ENCODE measurements at places on chromosomes 1 and 21.
A peak's percentile ranks its signal among the peaks of the same experiment; 100 is the strongest.

DNA sequence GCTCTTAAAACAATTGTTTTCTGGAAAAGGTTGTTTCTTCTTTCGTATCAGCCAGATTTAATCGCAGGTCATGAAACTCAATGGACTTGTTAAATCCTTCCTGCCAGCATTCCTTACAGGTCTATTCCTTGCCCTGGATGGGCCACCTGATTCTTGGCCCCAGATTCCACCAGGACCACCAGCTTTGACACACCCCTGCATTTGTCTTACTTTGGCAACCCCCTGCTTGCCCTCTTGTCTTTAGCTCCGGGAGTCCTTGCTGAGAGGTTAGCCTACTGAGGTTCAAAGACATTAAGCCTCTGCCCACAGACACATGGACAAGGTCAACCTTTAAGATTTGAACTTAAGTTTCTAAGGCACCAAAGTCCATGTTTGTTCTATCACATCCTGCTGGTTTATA, 27.1 kb upstream of the DAB1 start:
- no peak for DNase-seq

- no peak for DNase-seq
These were observed 93.6 kb downstream of the RAVER2 start for GRCh38 chr1:64838486-64838885.

DNA sequence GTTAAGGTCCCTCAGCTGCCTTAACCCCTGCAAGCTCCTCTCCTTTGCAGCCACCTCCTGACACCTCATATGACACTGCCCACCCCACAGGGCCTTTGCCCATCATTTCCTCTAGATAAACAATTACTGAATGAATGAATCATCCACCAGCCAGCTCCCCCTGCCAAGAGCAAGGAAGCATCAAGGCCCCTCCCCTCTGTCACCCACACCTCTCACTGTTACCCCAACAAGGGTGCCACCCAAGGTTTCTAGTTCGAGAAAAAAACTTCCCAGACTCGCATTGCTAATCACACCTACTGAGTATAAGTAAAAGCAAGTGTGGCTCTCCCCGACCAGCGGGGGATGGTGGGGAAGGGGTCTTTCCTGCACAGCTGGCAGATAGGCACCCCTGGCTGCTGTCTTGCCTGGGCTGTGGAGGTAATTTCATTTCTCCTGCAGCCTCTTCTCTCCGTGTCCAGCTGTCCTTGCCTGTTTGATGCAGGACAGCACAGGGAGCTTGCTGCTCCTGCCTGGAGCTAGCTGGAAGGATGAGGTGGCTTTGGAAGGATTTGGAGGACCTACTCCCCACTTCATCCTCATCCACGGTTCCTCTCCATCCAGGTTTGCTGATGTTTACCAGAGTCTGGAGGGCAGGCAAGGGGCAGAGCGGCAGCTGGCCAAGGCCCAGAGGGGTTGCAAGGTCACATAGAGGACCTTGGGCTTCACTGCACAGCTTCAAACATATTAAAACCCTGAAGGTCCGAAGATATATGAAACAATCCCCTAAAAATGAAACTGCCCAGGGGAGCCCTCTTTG, 33.1 kb upstream of the LBR start:
- no peak for DNase-seq

DNA sequence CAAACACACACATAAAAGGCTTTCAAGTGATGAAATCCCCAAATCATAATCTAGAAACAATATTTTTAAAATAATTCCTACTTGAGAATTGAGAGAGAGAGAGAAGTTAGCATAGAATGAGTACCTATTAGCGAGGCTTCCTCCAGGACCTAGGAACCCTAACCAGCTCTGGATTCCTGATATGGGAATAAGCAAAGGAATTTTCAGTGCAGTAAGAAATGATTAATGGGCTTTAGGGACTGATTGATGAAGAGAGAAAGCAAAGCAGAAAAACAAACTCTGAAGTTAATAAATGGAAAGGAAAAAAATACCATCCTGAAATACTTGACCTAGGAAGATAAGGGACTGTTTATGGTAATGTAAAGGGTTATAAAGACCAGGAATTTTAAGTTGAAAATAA, 60.6 kb downstream of the WARS2 start:
- DNase-seq = no peak

DNA sequence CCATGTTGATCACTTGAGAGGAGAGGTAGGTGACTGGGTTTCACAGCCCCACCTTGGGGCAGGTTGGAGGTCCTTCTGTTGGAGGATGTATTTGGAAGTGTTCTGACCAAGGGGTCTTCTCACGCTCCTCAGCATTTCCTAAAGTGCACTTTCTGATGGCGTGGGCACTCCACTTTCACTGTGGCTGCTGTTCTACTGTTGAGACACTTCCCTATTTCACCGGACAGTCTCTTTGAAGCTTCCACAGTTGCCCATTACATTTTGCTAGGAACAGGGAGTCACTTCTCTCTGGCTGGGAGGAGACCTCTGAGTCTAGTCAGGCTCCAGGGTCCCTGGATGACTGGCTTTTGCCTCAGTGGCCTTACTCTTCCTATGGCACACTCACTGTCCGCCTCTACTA, 180.0 kb upstream of the LMO4 start:
- no peak for DNase-seq

- DNase-seq = no peak
These were observed 62.7 kb downstream of the DMAP1 start for GRCh38 chr1:44275991-44276405.

GRCh38 chr1:82788660-82789059, 987.9 kb downstream of the ADGRL2 start:
- no peak for DNase-seq

- DNase-seq = no peak
These were observed 3.1 kb downstream of the VPS26C start for GRCh38 chr21:37263827-37264600.

GRCh38 chr1:21937034-21937371, at the start of gene HSPG2:
Gene HSPG2 (minus strand): TSS chr1:21937310. CDS start chr1:21937217, 93 bp downstream.
- no peak for DNase-seq

DNA sequence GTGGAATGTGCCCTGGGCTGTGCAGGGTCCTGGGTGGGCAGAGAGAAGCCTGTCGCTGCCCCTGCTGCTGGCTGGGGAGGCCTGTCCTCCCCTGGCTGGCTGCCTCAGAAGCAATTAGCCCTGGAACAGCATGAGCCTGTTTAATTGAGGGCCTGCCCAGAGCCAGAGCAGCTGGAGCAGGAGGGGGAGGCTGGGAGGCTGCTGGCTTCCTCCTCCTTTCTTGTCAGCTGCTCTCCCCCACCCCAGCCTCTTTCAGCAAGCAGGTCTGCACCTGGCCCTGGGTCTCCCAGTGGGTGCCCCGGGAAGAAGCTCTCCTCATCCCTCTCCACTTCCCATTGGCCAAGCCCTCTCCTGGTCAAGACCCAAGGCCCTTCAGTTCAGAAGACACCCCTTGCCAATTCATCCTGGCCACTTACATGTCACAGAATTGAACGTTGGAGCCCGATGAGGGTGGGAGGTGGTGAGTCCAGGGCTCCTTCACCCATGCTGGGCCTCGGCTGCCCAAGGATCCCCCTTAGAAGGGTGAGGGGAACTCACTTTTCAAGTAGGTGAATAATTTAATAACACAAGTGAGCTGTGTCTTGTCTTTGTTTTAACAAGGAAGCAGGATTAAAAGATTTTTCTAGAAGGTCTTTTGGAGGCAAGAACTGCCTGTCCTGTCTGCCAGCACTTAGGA, 13.2 kb downstream of the AMPD2 start:
- DNase-seq = peak; percentile 57

- no peak for DNase-seq
These were observed 58.7 kb downstream of the NENF start for GRCh38 chr1:212491454-212491853.

DNA sequence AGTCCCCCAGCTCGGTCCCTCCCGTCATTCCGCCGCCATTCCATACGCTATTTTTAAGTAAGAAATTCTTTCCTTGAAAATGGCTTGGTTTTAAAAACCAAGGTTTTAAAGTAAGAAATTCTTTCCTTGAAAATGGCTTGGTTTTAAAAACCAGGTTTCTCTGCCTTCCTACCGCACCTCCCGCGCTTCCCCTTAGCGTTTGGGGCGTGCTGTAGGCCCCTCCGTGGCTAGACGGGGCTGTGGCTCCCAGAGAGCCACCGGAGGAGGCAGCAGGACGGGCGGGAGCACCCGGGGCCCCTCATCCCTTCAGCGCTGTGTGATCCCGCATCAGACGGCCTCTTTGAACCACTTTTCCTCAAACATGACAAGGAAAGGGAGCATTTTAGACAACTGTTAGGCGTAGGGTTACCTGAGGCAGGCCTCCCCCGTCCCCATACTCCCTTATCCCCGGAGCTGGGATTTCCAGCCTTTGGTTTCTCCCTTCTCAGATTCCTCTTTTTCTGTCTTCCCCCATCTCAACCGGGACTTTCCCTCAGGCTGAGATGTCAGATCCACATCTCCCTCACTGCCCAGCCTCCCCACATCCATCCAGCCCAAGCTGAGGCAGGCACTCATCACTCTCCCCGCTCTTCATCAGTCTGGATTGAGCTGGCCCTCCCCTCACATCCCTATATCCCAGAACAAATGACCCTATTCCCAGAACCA, 541 bp upstream of the CD58 start:
- DNase-seq = no peak

DNA sequence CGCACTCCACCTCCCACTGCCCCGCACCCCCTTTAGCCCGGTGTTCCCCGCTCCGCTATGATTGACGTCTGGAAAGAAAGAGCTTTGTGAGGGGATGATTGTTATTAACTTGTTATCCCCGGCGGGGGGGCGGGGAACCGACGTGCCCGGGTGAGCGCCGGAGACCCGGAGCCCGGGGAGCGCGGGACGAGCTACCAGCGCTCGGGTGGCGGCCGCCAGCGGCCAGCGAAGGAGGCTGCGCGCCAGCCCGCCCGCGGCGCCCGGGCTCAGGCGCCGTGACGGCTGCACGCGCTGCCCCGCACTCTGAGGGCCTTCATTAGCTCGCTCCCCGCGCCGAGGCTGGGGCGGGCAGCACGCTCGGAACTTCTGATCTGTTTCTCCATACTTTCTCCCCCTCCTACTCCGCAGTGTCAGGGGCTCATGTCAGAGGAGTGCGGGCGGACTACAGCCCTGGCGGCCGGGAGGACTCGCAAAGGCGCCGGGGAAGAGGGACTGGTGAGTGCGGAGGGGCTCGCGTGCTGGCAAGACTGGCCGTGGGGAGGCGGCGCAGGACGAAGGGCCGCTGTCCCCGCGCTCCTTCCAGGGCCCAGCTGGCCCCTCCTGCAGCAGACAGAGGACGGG, 2.1 kb downstream of the LHX8 start:
- no peak for DNase-seq

- DNase-seq = no peak
These were observed 56.7 kb upstream of the PALMD start for GRCh38 chr1:99589186-99589636.

DNA sequence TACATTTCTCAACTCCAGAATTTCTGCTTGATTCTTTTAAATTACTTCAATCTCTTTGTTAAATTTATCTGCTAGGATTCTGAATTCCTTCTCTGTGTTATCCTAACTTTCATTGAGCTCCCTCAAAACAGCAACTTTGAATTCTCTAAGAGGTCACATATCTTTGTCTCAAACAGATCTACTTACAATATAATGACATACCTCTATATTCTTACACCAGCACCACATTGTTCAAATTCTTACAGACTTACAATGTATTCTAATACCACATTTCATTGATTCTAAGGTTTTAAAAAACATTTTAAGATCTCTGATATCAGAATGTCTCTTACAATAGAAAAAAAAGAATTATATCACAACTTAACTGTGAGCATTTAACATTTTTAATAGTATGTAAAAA, 77.4 kb downstream of the DIRAS3 start:
- DNase-seq = no peak

DNA sequence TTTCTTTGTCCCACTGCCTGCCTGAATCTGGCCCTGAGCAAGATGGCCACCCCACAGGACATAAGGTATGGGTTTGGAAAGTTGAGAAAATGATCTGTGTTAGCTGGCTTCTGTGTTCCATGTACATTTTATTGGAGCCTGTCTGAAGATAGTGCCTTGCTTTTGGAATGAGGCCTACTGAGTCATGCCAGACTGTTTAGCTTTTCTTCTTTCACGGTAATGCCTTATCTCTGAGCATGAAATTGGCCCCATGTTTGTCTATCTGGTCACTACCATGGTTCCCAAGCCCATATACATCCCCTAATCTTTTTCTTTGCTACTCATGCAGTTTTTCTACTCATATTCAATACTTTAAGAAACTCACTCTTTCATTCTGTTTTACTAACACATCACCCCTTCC, 85.1 kb upstream of the LMO4 start:
- DNase-seq = no peak

GRCh38 chr1:30411206-30411605, 312.2 kb downstream of the MATN1 start:
- no peak for DNase-seq

GRCh38 chr1:9207086-9207485, 27.5 kb upstream of the H6PD start:
- DNase-seq = no peak

DNA sequence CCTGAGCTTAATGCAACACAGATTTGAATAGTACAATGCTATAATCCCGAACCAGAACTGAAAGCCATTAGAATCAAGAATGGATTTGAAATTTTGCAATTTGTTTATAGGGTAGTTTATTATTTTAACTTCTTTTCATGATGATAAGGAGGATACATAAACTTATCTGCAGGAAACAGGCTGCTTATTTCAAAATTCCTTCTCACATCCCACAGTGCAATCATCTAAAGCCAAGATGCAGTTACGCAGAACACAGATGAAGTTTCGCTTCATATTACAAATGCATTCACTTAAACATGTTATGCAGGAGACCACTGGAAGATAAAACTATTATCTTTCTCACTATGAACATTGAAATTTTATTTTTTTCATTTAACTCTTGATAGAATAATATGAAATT, 1019.6 kb downstream of the PLA2G4A start:
- no peak for DNase-seq

DNA sequence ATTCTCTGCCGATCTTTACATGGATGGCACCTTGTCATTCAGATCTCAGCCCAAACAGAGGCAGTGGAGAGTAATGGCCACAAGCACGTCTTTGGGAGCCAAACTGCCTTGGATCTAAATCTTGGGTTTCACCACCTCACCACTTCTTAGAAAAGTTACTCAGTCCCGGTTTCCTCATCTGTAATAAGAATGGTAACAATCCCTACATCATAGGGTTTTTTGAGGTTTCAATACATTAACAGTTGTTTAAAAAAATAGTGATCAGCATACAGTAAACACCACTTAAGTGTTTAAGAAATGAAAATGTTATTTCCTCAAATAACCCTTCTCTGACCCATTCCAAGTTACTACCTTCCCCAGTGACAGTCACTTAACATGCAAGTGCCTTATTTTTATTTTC, 38.5 kb upstream of the KCNA3 start:
- no peak for DNase-seq

- no peak for DNase-seq
These were observed 39.9 kb upstream of the TENT5C start for GRCh38 chr1:117565745-117566455.

GRCh38 chr1:67743072-67743725, 58.2 kb downstream of the GADD45A start:
- DNase-seq = no peak

DNA sequence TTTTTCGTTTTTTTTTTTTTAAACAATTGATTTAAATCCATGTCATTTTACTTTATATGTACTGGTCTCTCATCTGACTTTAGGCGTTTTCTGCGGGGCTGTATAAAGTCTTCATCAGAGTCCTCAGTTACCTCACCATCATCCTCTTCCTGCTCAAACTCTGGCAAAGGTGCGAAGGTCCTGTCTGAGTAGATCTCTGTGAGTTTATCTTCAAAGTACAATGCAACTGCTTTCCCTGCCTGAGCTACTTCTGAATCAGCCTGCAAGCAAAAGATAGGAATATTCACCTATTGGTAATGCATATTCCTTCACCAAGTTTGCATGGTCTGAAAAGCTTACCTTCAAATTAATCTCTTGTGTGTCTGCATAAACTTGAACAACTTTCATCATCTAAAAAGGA, 113.4 kb downstream of the TRIM33 start:
- DNase-seq = no peak
